Fibroblast of upper back skin (primary cell): ENCODE measurements at places on chromosomes 12 and 14.
A peak's percentile ranks its signal among the peaks of the same experiment; 100 is the strongest.

GRCh38 chr14:23633160-23633701 is 2.9 kb upstream of the DHRS2 start:
- DNase-seq: no peak

DNA sequence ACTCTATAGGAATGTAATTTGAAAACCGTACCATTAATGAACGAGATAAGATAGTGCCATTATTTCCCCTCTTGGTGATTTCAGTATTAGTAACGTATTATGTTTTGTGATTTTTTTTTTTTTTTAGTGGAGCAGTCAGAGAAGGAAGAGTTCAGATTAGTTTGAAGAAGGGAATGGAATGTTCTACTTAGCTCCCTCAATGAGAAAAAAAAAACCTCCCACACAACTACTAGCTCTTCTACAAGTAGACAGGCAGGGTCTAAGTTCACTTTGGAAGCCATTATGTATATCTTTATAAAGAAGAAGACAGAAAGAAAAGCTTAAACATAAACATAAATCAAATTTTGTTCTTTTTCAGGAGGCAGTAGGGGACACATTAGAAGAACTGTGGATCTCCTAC is 27.3 kb downstream of the PNMA1 start:
- no peak for DNase-seq

DNA sequence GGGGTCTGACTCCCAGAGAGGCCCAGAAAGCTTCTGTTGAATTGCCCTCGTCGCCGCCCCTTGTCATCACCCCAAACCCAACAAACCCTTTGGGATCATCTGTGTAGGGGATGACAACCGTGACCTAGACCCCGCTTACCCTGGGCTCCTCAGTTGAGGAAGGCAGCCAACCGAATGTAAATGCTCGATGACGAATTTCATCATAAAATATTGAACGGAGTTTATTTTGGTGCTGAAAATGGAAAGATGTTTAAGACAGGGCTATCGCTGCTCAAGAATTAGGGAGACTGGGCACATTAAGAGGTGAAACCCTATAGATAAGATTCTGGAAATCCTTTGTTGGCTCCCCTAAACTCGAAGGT is 512 bp downstream of the ACTR10 start:
- DNase-seq: no peak

GRCh38 chr12:44627387-44628166 is 248.5 kb downstream of the NELL2 start:
- DNase-seq: peak; percentile 18

- DNase-seq: no peak
Measured at GRCh38 chr14:55625481-55625880, 45.5 kb downstream of the KTN1 start.

- DNase-seq: no peak
Measured at GRCh38 chr14:54919330-54919729, 16.7 kb upstream of the GCH1 start.

DNA sequence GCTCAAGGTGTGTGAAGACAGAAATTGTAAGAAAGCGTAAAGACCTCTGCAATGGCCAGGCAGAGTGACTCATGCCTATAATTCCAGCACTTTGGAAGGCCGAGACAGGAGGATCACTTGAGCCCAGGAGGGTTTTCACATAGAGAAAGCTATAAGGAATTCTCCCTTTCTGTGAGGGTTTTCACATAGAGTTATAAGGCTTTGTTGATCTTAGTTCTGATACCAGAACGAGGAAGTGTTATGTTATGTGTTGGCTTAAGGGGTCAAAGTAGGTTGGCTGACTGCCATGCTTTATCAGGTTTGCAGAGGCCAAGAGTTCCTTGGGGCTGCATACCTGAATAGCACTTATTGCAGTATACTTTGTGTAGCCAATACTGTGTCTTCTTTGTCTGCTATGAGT is 139.1 kb downstream of the ERC1 start:
- DNase-seq: no peak

- no peak for DNase-seq
Measured at GRCh38 chr14:24177891-24178290, 6.0 kb downstream of the REC8 start.

GRCh38 chr14:32073537-32074189 is 3.4 kb upstream of the ARHGAP5 start:
- DNase-seq: peak; percentile 85

GRCh38 chr14:95253039-95253630 is 66.6 kb downstream of the CLMN start:
- no peak for DNase-seq

- DNase-seq: no peak
Measured at GRCh38 chr12:49345051-49345824, 1.4 kb upstream of the DNAJC22 start.

DNA sequence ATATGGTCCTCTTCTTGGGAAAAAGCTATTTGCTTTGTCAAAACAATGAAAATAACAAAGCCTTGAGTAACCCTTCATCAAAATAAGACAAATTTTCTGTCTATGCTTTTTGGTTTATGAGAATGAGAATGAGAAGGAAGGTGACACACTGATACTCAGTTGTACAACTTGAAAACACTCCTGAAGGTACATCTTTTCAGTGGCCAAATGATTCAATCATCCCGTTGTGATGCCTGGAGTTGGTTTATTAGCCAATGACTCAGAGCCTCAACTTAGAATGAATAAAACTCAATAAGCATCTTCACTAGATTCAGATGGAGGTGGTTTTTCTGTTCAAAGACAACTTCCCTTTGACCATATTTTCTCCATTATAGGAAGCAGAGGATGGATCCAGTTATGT is 7.8 kb upstream of the CALM1 start:
- no peak for DNase-seq

DNA sequence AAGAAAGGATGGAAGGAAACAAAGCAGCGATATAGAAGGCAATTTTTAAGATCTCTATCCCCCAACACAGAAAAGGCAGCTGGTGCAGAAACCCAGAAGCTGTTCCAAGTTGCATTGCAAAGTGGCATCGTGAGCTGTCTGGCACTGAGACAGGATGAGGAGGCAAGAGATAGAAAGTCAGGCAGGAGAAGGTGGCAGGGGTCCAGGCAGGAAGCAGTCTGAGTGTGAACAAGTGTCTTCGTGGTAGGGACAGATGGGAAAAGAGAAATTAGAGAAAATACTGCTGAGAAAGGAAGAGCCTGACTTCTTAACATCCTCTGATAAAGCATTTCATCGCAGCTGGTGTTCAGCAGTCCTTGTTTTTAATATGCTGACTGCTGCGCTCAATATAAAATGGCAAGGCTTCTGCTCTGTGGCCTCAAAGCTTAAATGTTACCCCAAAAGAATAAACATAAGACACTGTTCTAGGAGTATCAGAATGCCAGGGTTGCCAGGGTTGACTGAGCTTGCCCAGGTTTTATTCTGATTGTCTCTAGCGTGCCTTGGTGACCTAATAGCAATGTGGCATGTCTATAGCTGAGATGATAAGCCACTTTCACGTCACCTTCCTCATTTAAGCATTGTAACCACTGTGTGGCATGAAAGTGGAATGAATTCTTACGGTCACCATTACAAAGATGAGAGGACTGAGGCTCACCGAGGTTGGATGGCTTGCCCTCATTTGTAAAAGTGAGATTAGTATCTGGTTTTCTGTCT is 397.6 kb downstream of the NUAK1 start:
- DNase-seq: peak; percentile 73

DNA sequence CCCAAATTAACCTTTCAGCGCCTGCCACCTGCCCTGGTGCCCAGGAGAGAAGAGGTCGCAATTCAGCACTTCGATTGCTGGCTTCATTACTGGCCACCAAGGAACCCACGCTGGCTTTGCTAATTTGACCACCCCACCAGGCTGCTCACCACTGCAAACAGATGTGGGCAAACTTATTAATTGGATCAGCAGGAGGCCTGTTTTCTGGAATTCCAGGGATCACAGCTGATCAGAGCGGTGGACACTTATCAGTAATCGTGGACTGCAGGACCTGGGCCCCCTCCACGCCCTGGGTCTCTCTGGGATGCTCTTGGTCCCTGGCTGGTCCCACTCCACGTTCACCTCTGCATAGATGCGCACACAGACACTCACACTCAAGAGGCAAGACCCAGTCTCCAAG is 27.8 kb downstream of the BEGAIN start:
- DNase-seq: no peak

GRCh38 chr14:95499354-95499750 is 17.1 kb downstream of the SYNE3 start:
- no peak for DNase-seq

GRCh38 chr12:93908846-93909567 is 231.8 kb downstream of the CRADD start:
- peak; percentile 40 for DNase-seq

- DNase-seq: peak; percentile 86
Measured at GRCh38 chr12:26786865-26787514, 46.0 kb downstream of the ITPR2 start.

- peak; percentile 7 for DNase-seq
Measured at GRCh38 chr12:112309797-112310196, 72.4 kb downstream of the HECTD4 start.

- no peak for DNase-seq
Measured at GRCh38 chr12:108296945-108297344, 42.2 kb downstream of the CMKLR1 start.

DNA sequence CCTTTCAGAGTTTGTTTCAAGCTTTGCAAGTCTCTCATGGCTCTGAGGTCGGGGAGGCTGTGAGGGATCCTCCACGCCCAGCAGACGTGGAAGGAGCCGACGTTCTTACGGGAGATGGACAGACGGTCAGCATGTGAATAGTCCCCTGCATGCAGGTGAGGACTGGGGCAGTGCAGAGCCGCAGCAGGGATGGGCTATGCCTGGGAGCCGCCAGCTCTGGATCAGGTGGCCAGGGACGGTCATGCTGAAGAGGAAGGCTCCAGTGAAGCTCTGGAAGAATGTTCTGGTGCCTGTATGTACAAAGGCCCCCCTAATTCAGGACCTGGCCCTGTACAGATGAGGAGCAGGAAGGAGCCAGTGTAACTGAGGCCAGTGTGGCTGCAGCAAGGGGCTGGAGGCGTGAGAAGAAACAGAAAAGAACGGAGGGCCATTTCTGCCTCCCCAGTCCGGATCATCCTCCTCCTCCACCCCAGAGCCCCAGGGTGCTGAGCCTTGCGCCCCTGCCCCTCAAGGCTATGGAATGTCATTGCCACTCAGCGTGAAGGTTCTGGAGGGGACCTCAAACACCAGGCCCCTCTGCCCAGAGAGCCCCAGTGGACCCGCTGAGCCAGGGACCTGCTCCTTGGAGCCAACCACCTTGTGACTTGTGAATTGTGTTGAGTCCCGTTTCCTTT is 96.8 kb upstream of the DIO3 start:
- DNase-seq: no peak

DNA sequence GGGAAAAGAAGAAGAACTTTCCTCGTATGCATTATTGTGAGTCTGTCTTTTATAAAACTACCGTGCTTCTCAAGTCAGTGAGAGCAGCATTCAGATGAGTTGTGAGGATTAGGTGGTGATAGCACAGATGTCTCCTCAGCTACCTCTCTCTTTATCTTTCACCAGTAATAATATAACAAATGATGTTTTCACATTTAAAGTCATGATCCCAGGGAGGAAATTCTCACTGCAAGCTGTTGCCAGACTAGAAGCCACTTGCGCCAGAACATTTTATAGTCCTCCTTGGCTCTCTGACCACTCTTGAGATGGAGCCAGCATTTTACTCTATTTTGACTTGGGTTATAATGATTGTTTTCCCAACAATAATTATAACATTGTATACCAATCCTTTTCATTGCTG is 443.1 kb downstream of the AEBP2 start:
- no peak for DNase-seq

DNA sequence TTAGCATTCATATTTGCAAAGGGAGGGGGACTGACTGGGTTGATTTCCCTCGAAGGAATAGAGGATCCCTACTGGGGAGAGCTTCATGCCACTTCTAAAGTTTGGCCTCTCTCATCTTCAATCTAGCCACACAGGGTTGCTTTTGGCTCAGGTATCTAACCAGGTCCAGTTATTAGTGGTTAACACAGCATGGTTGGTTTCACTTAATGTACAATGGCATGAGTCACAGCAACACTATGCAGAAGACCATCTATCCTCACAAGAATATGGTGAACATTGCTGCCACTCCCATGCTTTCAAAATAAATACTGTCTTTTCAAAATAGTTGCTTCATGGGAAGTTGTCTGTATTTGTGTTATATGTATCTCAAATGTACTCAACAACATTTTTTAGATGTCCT is 6.6 kb upstream of the RAB3IP start:
- peak; percentile 25 for DNase-seq

DNA sequence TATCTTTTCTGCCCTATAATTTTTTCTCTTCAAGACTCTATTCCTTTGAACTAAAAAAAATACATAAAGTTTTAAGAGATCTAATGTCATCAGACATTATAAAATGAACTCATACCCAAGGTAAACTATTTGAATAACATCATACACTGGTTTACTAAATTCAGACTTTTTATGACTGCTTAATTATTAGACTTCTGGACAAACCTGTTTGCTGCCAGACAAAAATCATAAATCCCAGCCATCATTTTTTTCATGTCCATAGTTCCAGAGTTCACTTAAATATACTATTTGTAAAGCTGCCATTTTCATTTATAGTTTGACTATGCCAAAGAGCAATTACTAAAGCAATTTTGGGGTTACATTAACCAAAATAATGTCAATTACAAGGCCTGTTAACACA is 34.0 kb downstream of the USP44 start:
- DNase-seq: no peak

DNA sequence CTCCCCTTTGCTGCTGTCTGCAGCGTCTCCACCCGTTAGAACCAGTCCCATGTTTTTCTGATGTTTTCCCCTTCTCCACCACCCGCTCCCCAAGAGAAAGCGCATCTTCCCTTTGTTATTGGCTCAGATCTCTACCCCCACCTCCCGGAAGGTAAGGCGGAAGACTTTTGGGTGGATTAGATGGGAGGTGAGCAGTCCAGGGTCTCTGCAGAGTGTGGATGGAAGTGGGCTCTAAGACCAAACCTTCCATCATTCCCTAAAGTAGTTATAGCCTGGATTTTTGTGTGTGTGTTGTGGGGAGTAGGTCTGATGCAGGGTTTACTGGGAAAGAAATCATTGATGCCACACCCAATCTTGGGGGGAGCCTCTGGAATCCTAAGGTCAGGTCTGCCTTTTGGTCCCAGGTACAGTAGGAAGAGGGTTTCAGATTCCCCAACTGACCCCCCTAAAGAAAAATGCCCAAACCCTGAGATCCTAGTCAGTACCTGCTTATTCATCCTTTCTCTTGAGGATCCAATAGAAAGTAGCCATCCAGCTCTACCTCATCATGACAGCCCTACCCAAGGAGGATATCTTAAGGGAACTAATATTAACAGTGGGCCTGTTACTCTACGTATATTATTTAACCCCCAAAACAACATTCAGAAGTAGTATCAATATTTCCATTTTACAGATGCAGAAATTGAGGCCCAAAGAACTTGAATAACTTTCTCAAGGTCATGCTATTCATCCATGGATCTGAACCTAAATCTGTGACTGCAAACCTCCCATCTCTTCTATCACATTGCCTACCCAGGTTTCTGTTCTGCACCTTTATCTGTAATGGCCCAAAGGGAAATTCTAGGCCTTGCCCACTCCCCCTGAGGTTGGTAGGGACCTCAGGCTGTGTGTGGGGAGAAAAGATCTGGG is 1.1 kb downstream of the KIF5A start:
- no peak for DNase-seq

GRCh38 chr12:67508830-67509229 is 139.7 kb upstream of the DYRK2 start:
- DNase-seq: peak; percentile 25
